Activated T-cell treated with anti-CD3 and anti-CD28 coated beads for 48 hours (primary cell): ENCODE measurements at places on chromosomes 7 and 10.

DNA sequence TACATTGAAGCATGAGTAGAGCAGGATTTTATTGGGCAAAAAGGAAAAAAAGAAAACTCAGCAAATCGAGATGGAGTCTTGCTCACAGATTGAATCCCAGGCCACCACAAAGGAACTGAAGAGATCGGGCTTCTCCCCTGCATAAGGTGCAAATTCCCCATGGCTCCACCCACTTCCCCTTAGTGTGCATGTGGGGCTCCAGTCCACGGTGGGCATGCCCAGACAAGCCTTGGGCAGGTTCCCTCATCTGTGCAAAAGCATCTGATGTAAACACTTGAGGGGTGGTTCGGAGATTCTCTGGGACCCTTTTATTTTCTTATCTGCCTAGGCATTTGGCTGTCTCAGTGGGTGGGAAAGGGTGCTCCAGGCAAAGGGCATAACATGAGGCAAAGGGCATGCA is 150.7 kb downstream of the CFTR start:
- DNase-seq, result no peak

- DNase-seq, result no peak
These were observed 52.9 kb downstream of the CYP26A1 start for GRCh38 chr10:93126483-93127052.

- DNase-seq, result no peak
These were observed 188.8 kb upstream of the TCF7L2 start for GRCh38 chr10:112761256-112761655.

GRCh38 chr7:30694218-30694745 is 12.0 kb upstream of the CRHR2 start:
- no peak for DNase-seq

DNA sequence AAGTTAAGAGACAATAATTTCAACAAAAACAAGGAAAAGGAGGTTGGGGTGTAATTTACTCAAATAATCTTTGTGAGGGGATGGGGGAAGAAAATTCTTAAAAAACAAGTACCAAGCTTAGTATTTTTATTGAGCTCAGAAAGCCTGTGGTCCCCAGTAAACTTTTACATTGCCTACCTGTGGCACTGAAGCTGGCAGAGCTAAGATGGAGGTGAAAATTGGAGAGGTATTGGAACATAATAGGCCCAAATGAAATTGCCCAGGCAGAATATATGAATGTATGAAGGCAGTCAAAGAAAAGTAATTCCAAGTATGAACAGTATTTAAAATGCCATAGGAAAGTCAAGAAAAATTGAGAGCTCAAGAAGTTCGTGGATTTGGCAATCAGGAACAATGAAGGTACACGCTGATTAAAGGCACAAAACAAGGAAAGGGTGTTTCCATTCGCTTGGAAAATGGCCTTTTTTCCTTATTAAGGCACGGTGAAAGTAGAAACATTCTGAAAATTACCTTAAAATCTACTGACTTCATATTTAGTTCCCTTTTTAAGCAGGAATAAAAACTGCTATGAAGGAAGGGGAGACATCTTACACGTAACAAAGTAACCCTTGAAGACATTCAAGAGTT is 3.4 kb upstream of the KMT2E start:
- DNase-seq, result no peak

DNA sequence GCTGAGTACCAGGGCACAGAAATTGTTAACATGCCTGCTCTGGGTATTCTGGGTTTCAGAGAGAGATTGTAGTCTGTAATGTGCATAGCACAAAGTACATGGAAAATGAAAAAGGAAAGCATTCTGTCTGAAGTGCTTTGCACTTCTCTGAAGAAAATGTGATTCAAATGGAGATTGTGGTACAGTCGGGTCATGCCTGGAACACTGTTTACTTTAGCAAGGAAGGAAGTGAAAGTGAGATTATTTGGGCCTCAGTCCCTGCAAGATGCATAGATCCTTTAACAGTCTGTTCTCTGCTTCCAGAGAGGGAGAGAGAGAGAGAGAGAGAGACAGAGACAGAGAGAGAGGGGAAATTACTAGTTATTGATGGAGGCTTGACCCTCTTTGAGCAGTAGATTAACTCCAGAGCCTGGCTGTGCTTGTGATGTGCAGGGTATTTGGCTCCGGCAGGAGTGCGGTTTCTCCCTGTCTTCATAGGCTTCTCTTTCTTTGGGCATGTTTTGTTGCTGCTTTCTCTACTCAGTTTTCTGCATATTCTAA is 5.4 kb downstream of the VWC2 start:
- DNase-seq, result no peak

DNA sequence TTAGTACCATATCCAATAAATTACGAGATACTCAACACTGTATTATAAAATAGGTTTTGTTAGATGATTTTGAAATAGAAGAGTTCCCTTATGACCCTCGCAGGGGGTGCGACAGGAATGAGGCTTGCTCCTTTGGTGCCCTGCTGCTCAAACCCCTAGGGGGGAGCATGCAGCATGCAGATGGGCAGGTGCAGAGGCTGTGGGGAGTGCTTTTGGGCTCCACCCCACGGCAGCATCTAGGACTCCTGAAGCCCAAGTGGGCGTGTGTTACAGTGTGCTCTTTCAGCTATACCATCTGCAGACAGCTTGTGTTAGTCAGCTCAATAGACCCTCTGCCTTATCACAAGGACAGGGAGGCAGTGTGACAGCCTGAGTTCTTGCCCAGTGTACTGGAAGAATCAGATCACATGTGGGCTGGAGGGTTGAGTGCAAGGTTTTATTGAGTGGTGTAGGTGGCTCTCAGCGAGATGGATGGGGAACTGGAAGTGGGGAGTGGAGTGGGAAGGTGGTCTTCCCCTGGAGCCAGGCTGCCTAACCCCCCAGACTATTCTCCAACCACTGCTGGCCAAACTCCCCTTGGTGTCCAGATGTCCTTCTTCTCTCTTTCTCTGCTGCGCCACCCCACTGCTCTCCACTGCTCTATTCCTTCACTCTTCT is 3.1 kb upstream of the MRC1 start:
- DNase-seq, result peak; percentile 5

- DNase-seq, result no peak
These were observed 470.5 kb upstream of the LRRTM3 start for GRCh38 chr10:66455304-66455703.
